Retinal pigment epithelial cell (primary cell): ENCODE measurements at places on chromosomes 3 and 15.

GRCh38 chr15:93929375-93930094, 301.8 kb upstream of the MCTP2 start:
- peak; percentile 15 for DNase-seq

DNA sequence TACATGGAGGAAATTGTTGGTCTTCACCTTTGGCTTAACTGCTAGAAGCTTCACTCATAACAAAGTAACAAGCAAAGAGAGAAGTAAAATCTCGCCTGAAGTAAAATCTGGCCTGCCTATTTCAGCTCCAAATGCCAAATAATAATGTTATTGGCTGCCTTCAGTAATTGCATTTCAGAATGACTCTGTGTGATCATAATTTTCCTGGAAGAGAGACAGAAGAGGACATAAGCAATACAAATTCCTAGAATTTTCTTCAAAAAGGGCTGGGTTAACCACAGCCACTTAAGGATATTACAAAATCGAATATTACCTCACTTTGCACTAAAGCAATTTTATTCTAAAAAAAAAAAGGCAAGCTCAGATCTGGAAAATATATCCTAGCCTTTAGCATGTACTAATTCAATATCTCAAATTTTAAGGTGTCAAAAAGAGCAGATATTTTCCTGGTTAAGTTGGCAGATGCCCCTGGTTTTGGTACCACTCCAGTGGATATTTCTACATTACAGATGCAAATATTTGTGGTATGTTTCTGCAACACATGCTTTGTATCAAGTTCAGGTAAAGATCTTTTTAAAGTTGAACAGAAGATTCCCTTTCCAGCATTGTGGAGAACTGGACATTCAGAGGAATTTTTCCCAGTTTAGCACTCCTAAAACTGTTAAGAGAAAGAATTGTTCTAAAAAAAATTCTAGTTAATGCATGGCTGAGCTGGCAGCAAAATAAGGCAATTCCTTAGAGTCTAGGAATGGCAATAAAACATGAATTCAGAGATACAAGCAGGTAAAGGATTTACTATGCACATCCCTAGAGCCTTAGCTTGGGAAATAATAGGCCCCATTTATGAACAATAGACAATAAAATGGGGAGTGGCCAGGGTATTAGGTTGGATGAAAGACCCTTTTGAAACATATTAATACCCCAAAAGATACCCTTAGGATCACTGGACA, 116.7 kb downstream of the STAC start:
- peak; percentile 16 for DNase-seq

DNA sequence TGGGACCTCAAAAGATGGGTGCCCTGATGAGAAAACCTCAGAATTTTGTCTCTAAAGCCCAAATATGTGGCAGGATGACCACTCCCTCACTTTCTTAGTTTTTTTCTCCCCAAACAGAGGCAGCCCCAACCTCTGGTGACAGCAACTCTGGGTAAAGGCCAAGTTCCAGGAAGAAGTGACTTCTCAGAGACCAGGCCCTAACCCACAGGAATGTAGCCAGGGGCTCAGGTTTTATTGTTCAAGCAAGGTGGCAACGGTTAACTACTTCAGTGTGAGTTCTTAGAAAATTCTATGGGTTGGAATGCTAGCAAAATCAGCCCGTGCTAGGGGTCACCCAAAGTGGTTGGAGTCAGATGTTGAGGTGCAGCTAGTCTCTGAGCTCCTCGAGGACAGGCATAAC, 5.1 kb upstream of the DNAJA4 start:
- DNase-seq, result no peak

- peak; percentile 87 for DNase-seq
Measured at GRCh38 chr15:38130740-38131498, 121.7 kb upstream of the SPRED1 start.

DNA sequence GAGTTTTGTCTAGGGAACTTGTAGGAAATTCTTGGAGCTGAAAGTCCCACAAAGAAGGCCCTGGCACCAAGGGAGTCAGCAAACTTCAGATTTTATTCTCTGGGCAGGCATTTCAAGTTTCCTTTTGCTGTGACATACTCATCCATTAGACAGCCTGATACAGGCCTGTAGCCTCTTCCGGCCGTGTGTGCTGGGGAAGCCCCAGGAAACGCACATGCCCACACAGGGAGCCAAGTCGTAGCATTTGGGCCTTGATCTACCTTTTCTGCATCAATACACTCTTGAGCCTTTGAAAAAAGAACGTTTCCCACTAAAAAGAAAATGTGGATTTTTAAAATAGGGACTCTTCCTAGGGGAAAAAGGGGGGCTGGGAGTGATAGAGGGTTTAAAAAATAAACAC, 15.0 kb downstream of the TIGIT start:
- DNase-seq, result no peak

DNA sequence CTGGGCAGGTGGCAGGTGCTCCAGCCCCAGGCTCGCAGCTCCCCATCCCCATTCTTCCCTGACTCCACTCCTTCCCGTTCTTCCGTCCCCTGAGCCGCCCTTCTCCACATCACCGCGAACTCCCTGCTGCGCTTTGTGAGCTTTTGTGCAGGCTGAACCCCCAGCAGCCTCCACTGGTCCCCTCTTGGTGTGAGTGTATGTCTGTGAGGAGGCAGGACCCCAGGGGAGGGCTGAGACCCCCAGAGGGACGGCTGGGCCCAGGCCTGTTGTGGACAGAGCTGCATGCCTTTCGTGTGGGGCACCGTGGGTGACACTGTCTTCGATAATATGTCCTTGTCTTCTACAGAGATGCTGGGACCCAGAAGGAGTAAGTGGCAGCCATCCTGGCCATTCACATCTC, 7.3 kb upstream of the ITIH3 start:
- no peak for DNase-seq

DNA sequence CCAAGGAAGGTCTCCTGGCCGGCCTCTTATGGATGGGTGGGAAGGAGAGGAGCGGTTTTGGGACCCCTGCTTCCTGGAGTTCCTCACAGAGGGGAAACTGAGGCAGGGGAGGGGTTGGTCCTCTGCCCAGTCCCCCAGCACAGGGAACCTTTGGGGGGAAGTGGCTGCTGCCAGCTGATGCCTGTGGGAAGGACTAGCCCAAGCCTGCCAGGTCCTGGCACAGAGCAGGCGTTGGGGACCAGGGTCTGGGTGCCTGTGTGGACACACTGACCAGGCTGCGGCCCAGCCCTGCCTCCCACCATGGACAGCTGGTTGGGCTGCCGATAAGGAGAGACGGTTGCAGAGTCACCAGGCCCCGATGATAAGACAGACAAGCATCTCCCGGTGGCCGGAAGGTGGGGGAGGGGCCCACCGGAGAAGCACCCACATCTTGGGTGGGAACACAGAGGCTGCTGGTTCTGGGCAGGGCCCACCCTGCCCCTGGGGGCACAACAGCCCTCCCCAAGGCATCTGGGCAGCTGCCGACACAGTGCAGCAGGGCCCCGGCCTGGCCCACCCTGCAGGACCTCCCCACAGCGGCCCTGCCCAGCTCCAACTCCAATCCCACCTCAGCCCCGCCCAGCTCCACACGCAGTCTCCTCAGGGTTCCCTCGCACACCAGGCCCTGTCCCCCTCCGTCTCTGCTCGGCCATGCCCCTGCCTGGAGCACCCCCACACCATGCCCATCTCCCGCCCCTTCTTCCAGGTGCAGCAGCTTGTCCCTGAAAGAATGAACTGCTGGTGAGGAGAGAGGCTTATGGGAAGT, 50.7 kb downstream of the DNAJB8 start:
- no peak for DNase-seq

GRCh38 chr3:187295316-187296034, 3.9 kb upstream of the MASP1 start:
- no peak for DNase-seq

- no peak for DNase-seq
Measured at GRCh38 chr3:132268956-132269355, 48.3 kb upstream of the ACP3 start.

GRCh38 chr15:82934100-82934880, 18.2 kb downstream of the HOMER2 start:
- no peak for DNase-seq

GRCh38 chr15:23370578-23370977, 16.0 kb downstream of the GOLGA8S start:
- no peak for DNase-seq

- no peak for DNase-seq
Measured at GRCh38 chr3:10483686-10484345, 21.6 kb downstream of the ATP2B2 start.

DNA sequence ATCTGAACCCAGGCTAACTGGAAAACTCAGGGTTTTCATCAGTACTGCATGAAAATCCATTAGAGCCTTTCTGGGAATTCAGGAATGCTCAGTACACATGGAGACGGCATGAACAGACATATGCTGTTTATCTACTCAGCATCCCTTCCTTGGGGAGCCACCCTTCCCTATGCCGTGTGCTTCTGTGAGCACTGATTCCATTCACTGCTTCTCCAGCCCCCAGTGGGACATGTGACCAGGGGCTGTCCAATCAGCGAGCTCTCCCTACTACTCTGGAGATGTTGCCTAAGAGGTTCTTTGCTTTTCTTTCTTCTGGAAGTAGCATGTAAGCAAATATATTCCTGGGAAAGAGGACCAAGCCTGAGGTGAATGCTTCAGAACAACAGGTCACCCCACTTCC, 5.6 kb upstream of the PCOLCE2 start:
- DNase-seq, result no peak

DNA sequence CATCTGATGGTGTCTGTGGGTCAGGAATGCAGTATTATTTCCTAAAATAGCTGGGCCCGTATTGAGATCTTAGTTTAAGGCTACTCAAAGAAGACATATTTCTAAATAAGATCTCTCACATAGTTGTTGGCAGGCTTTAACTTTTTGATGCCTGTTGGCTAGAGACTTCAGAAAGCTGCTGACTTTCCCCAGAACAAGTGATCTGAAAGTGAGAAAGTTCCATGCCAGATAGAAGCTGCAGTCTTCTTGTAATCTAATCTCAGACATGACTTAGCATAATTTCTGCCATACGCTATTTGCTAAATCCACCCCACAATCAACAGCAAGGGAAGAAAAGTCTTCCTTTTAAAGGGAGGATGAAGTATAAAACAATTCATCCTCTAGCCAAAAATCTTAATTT, 867.1 kb downstream of the IGSF11 start:
- DNase-seq, result no peak

GRCh38 chr15:70039917-70040316, 57.8 kb downstream of the TLE3 start:
- DNase-seq, result no peak

- DNase-seq, result no peak
Measured at GRCh38 chr15:85954586-85954985, 125.1 kb upstream of the AGBL1 start.

GRCh38 chr3:39896184-39896583, 86.8 kb downstream of the MYRIP start:
- no peak for DNase-seq

DNA sequence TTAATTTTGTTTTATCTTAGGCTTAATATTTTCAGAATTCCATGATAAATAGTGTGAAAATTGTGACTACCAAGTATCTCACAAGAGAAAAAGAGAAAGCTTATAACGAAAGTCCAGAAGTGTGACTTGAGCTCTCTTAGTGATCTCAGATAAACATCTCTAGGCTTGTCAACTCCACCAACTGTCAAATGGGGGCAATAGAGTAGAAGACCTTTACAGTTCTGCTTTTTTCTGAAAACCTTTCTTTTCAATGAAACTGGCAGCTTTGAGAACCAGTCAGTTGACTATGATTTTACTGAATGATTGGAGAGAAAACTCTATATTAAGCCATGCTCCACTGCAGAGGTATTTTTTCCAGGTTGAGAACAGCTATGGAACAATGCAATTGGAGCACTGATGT, 119.2 kb upstream of the TP63 start:
- DNase-seq, result peak; percentile 34

DNA sequence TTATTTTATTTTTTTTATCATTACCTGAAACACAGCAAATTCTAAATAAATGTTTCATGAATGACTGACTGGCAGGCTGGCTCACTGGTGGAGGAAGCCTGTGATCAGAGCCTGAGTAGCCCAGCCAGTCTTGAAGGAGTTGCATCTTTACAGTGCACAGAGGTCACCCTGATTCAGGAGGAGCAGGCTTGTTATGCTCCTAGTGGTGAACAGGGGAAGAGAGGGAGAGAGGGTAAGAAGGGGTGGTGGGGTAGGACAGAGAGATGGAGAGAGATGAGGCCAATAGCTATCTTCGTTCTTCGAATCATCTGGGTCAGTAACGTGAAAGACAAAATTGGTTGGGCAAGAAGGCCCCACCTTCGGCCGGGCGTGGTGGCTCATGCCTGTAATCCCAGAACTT, 202.6 kb upstream of the MCTP2 start:
- DNase-seq, result no peak

DNA sequence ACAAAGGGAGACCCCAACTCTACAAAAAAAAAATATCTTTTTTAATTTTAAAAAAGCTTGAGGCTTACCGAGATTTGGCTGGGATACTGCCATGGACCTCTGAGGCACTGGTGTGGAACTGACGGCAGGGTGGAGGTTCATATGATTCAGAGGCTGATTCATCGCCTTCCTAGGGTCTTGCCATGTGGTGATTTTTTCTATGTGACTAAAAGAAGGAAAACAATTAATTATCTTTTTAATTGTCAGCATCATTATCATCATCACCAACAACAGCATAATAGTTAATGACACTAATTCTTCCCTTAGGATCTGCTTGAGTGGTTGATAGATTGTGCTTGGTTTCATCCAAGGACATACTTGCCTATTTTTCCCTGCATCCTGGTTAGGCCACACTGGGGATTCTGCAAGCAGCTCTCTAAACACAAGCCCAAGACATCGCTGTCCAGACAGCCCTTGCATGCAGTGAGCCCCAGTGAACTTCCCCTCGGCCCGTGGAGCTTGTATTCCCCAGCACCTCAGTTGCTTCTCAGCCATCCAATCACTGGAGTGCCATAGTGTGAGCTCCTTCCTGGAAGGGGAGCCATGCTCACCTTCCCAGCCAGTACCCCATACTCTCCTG, 84.9 kb downstream of the WWTR1 start:
- no peak for DNase-seq

GRCh38 chr3:15846606-15847005, 48.8 kb upstream of the ANKRD28 start:
- no peak for DNase-seq

GRCh38 chr15:71957026-71957425, 146.7 kb downstream of the NR2E3 start:
- no peak for DNase-seq
